ENCODE measurements at places on chromosomes 7 and 10.

GRCh38 chr7:84949501-84949900 is 237.4 kb downstream of the SEMA3D start:
- no peak for DNase-seq

- no peak for DNase-seq
Observed at GRCh38 chr10:84238909-84239308, 2.4 kb downstream of the LRIT1 start.

GRCh38 chr7:20307901-20308300 is 22.8 kb upstream of the ITGB8 start:
- no peak for DNase-seq

- DNase-seq, result peak; percentile 69
Observed at GRCh38 chr7:36127075-36127740, 25.8 kb upstream of the EEPD1 start.

GRCh38 chr10:49240946-49241345 is 52.8 kb upstream of the TMEM273 start:
- peak; percentile 37 for DNase-seq

DNA sequence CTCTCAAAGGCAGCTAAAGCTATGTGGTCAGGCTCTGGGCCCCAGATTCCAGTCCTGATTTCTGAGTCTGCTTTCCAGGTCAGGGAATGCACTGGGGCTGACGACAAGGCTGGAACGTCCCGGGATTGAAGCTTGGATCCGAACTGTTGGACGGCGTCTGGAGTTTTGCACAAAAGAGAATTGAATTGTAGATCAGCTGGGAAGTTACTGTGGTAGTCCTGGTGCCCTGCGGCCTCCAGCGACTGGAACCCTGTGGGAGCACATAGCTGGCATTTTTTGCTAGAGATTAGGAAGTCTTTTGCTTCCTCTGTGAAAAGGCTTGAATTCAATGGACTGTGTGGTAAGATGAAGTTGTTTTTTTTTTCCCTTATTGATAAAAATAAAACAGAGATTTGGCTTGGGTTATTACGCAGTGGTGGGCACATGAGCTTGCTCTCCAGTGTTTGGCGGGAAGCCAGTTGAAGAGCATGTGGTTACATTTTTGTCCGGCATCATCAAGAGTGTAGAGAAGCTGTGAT is at the start of gene HK1:
TSS of gene HK1 (plus strand) at position 51 of the 518 bp plus-strand sequence.
- peak; percentile 71 for DNase-seq

GRCh38 chr7:92108821-92109220 is 25.5 kb downstream of the CYP51A1 start:
- no peak for DNase-seq

DNA sequence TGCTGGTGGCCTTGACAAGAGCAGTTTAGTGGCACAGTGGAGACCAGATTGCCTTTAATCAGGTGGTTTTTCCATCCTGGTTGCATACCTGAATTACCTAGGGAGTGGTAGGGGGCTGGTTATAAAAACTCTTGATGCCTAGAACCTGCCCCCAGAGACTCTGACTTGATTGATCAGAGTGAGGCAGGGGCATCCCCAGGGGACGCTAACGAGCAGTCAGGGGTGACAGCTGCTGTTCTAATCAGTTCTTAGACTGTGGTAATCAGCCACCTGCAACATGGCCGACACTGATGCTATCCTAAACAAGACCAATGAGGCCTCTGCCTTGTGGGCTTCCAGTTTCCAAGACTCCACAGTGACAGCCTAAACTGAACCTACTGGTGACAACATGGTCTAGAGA is 2.0 kb upstream of the OPALIN start:
- no peak for DNase-seq
